GM23248 (cell line): ENCODE measurements at places on chromosomes 3 and 15.

DNA sequence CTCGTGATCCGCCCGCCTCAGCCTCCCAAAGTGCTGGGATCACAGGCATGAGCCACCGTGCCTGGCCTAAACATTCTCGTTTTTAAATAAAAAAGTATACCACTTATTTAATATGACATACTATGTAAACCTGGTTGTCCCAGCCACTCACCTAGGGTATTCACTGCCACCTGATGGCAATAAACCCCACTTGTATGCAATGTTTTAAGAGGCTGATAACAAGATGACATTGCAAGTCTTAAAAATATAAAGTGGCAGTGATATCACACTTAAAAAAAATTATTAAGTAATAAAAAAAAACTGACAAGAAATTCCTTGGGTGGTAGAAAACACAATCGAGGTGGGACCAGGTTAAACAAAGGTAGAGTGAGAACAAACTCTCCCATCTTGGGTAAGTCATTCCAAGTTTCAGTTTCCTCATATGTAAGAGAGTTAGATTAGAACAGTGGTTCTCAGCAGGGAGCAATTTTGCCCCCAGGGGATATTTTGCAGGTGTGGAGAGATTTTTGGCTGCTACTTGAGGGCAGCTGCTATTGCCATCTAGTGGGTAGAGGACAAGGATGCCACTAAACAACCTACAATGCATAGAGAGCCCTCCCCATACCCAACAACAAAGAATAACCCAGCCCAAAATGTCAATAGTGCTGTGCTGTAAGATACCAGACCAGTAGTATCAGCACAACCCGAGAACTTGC lies 14.5 kb downstream of the ARF4 start:
- no peak for DNase-seq

GRCh38 chr3:29373131-29373680 lies 92.3 kb downstream of the RBMS3 start:
- peak; percentile 49 for DNase-seq

GRCh38 chr15:69465253-69465652 lies 12.6 kb downstream of the RPLP1 start:
- DNase-seq, result no peak

- DNase-seq, result no peak
Observed at GRCh38 chr3:95655363-95655986, 1158.9 kb upstream of the EPHA6 start.
